ENCODE measurements at places on chromosomes 4 and X. TPM values are rescaled to one million over a fixed set of nuclear protein-coding genes. Genes with fewer than 3 reads are reported as not detected.

CHRDL1 gene
- 3.6 TPM for total RNA-seq

LEF1 gene
- 1.1 TPM for total RNA-seq

TMEM154 gene
- 3.2 TPM for total RNA-seq

DNA sequence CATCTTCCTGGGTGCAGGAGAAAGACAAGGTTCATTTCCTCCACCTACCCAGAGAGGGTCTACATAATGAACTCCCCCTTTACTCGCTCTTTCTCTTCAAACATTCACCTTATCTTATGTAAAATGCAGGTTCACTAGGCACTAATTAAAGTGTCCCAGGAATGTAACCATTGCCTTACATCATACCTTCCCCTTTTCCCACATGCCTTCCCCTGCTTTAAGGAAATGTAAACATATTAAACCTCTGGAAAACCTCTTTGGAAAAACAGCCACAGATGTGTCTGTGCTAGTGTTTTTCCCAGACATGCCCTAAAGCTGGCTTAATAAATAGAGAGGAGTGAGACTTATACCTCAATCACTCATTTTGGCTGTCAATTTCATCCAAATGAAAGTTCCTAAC, 15.8 kb downstream of the TBC1D9 start:
- DNase-seq: no peak

- DNase-seq: no peak
Observed at GRCh38 chr4:98536631-98537030, 121.8 kb downstream of the TSPAN5 start.
